H4 (cell line): ENCODE measurements at places on chromosomes 6 and 20.

DNA sequence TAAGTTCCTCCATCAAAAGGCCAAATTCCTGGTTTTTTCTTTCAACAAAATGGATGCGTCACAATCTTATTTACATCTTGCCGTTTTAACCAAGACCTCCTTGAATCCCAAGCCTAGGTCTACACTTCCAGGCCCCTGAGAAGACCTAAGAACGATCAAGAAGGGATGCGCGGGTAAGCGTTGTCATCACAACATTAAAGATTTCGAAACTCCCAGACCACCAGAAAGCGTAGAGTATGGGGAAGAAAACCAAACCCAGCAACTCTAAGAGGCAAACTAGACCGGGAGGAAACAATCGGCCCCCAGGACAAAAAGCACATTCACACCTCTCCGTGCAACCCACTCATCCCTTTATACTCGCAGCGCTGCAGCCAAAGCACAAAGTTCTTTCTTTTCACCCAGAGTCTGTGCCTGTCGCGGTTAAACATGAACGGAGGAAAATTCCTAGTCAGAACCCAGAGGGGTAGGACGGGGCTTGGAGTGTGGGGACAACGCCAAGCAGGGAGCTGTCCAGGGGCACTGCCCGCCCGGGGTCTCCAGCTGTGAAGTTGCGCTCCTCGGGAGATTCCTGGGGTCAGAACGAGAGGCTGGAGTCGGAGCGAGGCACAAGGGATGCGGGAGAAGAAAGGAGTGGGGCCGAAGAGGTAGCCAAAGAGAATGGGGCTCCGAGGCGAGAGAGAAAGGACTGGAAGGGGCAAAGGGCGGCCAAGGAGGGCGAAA lies 725 bp downstream of the OSER1 start:
- DNase-seq, result no peak

DNA sequence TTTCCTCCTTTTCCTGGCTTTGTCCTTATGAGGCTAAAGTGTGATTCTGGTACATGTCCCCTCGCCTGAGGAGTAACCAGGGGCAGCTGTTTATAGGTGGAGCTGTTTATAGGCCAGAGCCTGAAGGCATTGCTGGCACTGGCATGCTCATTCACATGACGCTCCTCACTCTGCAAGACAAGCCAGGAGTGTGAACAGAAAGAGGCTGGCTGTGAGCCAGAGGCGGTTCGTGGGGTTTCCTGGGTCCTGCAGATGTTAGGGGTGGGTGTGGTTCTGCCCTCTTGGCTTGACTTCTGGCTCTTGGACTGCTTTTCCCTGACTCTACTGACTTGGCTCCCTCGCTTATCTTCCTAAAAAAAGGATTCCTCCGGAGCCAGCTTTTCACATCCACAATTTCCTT lies 12.8 kb upstream of the MDFI start:
- DNase-seq, result no peak

GRCh38 chr6:98974309-98974708 lies 26.6 kb upstream of the FBXL4 start:
- no peak for DNase-seq

DNA sequence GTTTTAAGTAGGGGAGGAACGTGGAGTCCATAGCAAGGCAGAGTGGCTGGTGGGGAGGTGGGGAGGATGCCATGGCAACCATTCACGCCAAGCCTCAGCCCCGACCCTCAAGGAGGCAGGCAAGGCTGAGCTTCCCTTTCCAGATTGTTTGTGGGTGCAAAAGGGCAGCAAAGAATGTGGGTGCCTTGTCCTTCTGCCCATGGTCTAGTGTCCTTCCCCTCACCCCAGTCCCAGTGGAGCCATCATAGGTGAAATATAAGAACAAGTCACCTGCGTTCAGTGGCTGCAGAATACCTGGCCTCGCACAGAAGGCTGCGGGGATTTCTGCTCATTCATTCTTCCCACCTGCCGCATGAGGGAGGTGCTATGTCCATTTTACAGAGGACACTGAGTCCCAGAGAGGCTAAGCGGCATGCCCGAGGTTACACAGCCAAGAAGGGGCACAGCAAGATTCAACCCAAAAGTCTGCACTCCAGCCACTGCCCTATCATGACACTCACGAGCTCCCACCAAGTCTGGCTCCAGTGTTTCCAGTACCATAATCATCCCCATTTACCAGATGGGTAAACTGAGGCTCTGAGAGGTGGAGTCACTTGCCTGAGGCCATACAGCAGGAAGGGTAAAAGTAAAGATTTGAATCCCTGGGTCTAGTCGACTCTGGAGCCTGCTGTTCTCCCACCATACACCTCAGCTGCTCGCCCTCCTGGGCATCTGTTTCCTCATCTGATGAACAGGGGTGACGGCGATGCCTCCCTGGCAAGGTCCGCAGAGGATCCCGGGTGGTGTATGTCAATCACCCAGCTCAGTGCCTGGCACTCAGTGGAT lies 100.8 kb downstream of the CEBPB start:
- DNase-seq, result no peak

GRCh38 chr6:20117474-20117873 lies 94.8 kb downstream of the MBOAT1 start:
- DNase-seq, result no peak

DNA sequence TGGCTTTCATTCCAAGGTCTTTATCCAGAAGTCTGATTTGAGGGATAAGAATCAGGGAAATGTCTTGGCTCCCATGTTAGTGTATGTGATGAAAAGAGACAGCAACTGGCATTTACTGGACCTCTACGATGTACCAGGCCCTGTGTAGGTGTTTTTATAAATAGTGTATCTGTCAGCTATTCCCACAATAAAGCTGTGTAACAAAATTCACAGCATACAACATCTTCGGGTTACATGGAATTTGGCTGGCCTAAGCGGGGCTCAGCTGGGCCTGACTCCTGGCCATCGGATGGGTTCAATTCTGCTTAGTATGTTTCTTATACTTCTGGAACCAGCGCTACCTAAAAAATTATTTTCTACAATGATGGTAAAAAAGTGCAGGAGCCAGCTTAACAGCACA lies 128.2 kb downstream of the SNX5 start:
- DNase-seq, result no peak

DNA sequence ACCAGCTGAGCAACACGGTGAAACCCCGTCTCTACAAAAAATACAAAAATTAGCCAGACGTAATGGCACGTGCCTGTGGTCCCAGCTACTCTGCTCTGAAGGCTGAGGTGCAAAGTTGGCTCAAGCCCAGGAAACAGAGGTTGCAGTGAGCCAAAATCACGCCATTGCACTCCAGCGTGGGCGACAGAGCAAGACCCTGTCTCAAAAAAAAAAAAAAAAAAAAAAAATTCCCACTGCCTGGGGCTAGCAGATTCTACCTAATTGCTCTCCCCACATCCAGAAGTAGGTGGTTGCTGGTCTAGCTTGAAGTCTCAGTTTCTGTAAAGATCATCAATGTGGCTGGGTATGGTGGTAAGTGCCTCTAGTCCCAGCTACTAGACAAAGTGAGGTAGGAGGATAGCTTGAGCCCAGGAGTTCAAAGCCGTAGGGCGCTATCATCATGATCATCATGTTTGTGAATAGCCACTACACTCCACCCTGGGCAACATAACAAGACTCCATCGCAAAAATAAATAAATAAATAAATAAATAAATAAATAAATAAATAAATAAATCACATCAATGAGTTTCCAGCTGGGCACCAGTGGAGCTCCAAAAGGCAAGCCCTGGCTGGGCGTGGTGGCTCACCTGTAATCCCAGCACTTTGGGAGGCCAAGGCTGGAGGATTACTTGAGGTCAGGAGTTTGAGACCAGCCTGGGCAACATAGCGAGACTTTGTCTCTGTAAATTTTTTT lies 6.3 kb upstream of the AP5S1 start:
- DNase-seq, result no peak

GRCh38 chr6:122947355-122947754 lies 48.7 kb upstream of the CLVS2 start:
- no peak for DNase-seq

DNA sequence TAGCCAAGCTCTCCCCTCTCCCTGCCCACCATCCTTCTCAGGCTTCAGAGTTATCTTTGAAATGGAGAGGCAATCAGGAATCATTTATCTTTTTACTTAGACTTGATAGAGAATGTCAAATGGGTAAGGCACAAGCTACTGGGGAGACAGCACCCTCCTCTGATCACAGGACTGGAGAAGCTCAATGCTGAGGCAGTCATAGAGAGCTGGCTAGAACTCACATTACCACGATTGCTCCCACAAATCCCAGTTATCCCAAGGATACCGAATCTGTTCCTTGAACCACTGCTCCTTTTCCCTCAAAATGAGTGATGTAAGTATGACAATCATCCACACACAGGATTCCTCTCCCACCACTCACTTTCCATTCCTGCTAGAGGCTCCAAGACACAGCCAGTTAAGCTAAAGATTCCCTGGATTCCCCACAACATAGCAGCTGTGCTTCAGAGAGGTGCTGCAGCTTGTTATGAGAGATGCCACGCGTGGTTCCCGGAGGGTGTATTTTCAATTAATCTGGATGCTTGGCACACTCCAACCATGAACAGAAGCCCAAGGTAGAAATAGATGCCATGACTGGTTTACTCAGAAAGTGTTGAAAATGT lies 96.2 kb upstream of the VGLL2 start:
- no peak for DNase-seq

DNA sequence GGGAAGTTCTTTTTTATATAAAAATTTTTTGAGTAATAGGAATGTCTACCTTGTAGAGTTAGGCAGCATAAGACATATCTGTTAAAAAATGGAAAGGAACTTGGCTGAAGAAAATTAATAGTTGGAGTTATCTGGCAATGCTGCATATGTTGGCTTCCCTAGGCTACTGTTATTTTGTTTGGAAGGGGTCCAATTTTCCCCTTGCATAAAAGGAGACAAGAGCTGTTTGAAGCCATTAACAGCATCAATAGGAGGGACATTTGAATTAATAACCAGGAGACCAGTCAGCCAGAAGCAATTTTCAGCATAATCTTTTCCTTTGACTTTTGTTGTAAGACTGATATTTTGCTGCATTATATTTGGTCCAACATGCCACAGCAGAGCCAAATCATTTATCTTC lies 80.9 kb upstream of the TAB2 start:
- no peak for DNase-seq

DNA sequence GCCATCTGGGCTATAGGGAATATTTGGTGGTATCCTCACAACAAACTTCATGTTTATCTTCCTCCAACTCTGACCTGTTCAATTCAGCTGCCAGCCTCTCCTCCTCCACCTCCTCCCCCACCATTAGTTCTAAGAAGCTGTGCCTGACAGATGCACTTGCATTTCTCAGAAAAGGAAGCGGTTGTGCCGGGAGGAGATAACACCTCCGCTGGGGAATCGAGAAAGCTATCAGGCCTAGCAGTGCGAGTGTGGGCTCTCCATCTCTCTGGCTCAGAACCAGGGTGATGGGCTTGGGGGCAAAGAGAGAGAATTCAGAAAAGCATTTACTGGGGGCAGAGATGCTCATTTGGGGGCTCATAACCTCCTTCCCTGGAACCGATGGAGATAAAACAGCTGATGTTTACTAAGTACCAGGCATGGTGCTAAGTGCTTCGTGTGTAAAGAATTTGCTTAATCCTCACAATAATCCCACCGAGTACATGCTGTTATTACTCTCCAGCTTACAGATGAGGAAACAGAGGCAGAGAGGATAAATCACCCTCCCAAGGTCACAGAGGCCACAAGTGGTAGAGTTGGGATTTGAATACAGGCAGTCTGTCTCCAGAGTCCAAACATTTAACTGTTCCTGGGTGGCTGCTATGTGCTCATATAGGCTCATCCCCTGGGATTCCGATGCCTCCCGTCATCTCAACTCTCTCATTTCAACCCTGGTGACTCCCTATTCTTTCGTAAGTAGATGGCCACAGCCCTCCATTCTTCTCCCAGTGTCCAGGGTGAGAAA lies 38.3 kb downstream of the COX4I2 start:
- no peak for DNase-seq

GRCh38 chr20:16064989-16065707 lies 508.1 kb downstream of the KIF16B start:
- no peak for DNase-seq

DNA sequence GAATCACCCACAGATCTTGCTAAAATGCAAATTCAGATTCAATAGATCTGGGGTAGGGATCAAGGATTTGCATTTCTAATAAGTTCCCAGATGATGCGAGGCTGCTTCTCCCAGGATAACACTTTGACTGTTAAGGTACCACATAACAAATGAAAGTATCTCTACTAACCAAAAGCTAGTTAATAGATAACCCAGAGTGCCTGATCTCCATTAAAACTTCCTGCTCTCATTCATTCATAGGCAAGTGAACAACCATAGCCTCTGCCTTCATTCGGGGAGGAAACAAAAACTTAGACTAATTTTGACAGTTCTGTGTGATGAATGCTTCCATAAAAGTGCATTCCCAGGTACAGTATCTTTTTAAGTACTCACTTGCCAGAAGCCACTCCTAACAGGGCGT lies 265.6 kb upstream of the BTBD3 start:
- no peak for DNase-seq

DNA sequence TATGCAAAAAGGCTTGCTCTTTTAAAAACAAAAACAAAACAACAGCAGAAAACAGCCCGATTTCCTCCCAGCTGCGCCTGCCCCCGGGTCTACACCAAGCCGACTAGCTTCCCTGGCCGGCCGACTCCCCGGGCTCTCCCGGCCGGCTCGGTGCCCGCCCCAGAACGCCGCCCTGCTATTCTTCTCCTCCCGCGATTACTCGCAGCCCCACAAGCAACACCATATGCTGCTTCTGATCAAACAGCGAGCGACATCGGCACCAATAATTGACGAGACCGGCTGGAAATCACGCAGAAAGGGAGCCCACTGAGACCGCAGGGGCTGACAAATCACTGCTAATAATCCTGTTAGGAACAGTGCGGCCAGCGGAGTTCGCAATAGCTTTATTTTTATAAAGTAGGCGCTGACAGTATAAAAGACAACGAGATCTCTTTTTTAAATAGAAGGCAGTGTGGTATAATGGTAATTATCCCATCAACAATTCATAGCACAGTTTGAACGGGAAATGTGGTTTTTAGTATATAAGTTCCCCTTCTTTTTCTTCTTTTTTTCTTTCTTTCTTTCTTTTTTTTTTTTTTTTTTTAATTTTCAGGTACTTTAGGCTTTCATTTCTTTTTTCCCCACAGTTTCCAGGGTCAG lies 3.3 kb downstream of the SIM1 start:
- no peak for DNase-seq

DNA sequence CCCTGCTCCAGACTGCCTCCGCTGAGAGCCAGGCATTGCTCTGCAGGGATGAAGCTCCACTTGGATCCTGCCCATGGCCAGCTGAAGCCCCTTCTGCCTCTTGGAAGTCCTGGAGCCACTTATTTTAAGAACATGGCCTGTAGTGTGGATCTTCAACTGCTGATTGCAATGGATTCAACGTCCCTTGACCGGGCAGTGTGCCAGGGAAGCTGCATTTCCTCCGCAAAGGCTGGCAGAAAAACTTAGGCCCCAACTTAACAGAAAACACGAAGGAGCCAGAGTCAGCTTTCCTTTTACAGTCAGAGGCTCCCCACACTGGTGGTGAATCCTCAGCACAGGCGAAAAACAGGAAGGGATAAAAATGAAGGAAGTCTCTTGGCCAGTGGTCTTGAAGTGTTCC lies 26.3 kb upstream of the FOXQ1 start:
- no peak for DNase-seq
